Trophoblast cell (in vitro differentiated cells and primary cell): ENCODE measurements at places on chromosomes 16 and 17.

- no peak for DNase-seq
Observed at GRCh38 chr16:2484898-2485508, 10.1 kb downstream of the TBC1D24 start.

- peak; percentile 53 for DNase-seq
Observed at GRCh38 chr16:89623511-89624261, 10.2 kb downstream of the DPEP1 start.

- no peak for DNase-seq
Observed at GRCh38 chr17:64323774-64324173, 60.7 kb upstream of the TEX2 start.

- DNase-seq: no peak
Observed at GRCh38 chr17:51601622-51602261, 341.4 kb downstream of the UTP18 start.

DNA sequence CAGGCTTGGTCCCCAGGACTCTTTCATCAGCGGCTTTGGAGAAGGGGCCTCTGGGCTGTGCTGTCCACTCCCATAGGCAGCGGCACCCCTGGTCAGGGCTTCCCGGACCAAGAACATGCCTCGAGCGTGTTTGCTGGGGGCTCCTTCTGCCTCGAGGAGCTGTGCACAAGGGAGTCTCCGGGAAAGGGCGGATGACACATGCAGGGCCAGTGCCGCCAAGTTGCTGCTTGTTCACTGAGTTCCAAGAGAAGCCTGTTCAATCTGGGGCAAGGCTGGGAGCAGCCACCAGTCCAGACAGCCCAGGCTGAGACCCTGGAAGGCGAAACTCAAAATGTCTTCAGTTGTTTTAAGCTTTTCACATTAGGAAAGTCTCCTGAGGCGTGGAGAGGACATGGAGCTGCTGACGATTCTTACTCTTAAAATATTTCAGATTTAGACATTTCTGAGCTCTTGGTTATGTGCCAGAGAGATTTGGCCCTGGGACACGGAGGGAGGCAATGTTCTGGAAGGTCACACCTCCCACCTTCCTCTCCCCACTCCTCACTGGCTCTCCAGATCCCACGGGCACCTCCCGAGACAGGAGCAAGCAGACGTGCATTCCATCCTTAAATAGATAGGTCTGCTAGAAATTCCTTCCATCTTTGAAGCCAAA, 84.5 kb upstream of the ZNF469 start:
- no peak for DNase-seq

DNA sequence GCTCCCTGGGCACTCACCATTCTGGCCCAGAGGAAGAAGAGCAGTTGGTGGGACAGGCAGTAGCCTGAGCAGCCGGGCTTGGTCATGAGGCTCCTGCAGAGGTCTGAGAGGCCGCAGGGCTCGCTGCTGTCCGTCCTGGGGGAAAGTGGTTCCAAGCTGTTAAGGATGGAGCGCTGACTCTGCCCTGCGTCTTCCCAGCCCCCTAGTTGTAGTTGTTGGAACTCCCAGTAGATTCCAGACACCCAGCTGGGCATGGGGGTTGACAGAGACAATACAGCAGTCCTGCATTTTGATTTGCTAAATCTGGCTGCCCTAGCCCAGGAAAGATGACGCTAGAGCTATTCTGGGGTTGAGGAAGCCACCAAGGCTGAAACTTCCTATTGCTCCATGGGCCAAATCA, 7.3 kb downstream of the C16orf89 start:
- DNase-seq: no peak
